Motor neuron (in vitro differentiated cells): ENCODE measurements at places on chromosomes 5 and 9. TPM values are rescaled to one million over a fixed set of nuclear protein-coding genes. Genes with fewer than 3 reads are reported as not detected.

DNA sequence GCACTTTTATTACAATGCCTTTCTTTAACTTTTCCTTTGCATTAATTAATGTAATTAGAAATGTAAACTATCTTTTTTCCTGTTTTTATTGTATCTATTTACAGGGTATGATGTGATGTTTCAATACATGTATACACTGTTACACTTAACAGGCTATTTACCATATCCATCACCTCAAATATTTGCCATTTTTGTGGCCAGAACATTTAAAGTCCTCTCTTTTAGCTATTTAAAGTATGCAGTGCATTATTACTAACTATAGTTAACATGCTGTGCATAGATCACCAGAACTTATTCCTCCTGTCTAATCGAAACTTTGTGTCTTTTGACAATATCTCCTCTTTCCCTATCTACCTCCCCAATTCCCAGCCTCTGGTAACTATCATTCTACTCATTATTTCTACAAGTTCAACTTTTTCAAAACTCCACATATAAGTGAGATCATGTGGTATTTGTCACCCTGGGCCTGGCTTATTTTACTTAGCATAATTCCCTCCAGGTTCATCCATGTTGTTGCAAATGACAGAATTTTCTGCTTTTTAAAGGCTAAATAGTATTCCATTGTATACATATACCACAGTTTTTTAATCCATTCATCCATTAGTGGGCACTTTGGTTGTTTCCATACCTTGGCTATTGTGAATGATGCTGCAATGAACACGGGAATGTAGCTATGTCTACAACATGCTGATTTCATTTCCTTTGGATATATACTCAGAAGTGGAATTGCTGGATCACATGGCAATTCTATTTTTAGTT is 32.8 kb downstream of the OR2K2 start:
- no peak for ATAC-seq

- no peak for ATAC-seq
These were observed 27.2 kb downstream of the RORB start for GRCh38 chr9:74524289-74524688.

DNA sequence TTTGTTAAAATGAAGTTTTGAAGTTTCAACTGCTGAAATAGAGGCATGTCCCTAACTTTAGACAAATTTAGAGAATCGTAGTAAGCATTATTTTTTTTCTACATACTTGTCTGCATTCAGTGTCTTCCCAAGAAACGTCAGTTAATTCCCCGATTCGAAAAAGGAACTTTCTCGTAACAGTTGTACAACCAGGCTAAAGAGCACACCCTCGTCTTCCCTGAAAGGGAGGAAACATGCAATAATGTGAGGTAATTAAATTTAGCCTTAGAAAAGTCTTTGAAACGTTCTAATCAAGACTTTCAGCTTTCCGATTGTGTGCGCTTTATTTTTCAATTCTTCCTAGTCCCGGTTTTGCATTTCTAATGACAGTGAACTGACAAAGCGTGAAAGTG is 374 bp upstream of the SLC1A3 start:
- ATAC-seq, result peak; percentile 10

DNA sequence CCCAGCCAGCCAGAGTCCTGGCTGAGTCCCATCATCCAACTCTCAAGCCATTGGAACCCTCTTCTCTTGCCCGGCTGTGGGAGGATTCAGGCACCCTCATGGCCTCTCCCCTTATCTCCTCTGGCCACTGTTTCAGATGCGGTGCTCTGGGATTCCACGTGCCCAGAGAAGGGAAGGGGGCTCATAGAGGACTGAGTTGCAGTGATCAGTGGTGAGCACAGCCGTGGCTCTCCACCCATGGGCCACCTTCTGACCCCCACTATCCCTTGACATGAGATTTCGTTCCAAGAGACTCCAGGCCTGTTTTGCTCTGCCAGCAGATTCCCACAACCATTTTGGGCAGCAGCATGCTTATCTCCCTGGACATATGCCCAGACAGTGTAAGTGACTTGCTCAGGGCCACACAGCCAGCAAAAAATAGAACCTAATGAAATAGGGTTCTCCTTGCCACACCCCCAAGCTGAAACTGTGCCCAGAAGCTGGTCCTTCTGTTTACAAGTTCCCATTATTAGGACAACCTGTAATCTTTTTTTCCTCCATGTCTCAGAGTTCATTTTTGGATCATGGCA is 2.7 kb downstream of the GPX3 start:
- ATAC-seq, result no peak

- ATAC-seq, result no peak
These were observed 10.4 kb downstream of the ZNF189 start for GRCh38 chr9:101409079-101409477.

DNA sequence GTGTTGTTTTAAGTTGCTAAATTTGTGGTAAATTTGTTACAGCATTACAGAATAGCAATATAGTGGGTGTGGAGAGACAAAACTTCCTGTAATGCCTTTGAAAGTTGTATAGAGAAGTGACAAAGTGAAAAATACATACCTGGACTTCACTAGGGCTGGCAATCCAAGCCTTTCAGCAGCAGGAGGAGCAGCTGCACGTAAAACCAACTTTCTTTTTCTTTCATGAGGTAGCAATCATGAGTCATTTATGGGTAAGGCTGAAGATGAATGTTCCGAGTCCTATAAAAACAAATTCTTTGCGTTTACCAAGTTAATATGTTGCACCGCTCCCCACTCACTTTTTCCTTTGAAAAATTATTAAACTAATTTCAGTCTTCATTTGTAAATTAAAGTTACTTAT is 1138.2 kb downstream of the TAF11L14 start:
- peak; percentile 55 for ATAC-seq

GADD45G gene
- 68.1 and 77.2 TPM in 2 replicates for total RNA-seq

CDX1 gene
- 0.49 and 0.76 TPM in 2 replicates for total RNA-seq

- ATAC-seq, result no peak
These were observed 22.3 kb downstream of the ORM2 start for GRCh38 chr9:114351932-114352331.

SLC25A2 gene
- 0.25 TPM in 1 of 2 replicates, not detected in the other for total RNA-seq

DNA sequence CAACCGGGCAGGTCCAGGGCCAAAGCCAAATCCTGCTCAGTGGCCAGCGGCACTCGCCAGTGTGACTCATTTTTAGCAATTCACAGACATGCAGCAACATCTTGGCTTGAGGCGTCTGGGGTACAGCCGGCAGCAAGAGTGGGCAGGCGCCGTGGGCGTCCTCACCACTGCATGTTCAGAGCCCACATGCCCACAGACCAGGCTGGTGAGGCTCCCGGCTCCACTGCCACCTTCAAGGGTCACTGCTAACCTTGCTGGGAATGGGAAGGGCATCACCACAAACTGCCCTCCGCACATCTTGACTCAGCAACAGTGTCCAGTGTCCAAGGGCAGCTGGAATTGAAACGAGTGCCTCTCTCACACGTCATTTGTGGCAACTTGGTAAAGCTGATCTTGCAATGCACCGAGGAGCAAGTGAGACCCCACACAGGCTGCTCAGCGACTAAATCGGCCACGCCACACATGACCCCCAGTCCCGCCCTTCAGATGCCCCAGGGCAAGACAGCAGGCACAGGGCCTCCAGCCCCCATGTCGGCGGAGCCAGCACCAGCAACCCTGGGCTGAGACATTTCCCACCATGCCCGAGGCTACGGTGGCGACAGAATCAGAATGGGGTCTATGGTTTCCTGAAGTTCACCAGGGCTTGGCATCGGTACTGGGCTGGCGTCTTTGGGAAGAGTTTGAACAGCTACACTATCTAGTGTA is 140.3 kb downstream of the ROR2 start:
- peak; percentile 81 for ATAC-seq

DNA sequence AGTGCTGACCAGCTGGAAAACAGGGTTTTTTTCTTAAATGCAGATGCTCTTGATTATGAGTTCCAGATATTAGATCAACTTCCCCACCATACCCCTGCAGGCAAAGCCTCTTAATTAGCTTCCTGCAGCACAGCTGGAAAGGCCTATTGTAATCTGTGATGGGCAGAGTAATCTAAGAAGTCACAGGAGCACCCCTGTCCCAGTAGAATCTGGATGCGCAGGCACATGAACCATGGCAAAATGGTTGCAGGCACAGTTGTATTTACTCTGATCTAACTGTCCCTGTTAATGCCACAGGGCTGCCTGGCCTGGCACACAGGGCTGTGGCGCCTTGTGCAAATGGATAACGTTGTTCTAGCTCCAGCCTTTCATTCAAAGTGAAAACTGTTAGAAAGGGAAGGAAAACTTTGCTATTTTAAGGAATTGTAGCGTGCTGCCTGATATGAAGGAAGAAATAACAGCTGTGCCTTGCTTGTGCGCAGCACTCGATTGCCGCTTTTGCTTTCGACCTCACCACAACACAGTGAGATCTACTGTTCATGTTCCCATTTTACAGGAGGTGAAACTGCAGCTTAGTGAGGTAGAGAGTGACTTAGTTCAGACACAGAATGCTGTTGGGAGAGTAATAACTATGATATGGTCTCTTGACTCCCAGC is 2.3 kb downstream of the TGFBI start:
- ATAC-seq, result no peak

FAM193B gene
- total RNA-seq, result 38.8 and 43.8 TPM in 2 replicates

GRCh38 chr5:163532171-163533084 is 27.0 kb downstream of the MAT2B start:
- peak; percentile 93 for ATAC-seq

DNA sequence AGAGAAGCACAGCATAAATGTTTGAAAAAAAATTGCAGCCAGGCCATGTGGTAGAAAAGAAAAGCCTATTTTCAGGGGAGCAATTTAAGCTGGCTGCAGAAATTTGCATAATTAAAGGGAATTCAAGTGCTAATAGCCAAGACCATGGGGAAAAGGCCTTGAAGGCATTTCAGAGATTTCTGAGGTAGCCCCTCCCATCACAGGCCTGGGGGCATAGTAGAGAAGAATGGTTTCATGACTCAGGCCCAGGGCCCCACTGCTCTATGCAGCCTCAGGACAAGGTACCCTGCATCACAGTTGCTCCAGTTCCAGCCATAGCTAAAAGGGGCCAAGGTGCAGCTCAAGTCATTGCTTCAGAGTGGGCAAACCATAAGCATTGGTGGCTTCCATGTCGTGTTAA is 1416.0 kb downstream of the EFNA5 start:
- no peak for ATAC-seq

- peak; percentile 78 for ATAC-seq
These were observed 36.2 kb downstream of the SH3PXD2B start for GRCh38 chr5:172417983-172418630.

NCS1 gene
- 18.9 and 21.3 TPM in 2 replicates for total RNA-seq

GRCh38 chr5:109911731-109912130 is 222.0 kb downstream of the MAN2A1 start:
- ATAC-seq, result no peak

GRCh38 chr9:129370770-129371169 is 192.7 kb upstream of the IER5L start:
- ATAC-seq, result no peak

- ATAC-seq, result no peak
These were observed 244.9 kb downstream of the DMAC1 start for GRCh38 chr9:7554699-7555098.

- ATAC-seq, result no peak
These were observed 148.4 kb downstream of the MACROH2A1 start for GRCh38 chr5:135250671-135251070.

OGN gene
- total RNA-seq, result 0.23 and 0.29 TPM in 2 replicates

DNA sequence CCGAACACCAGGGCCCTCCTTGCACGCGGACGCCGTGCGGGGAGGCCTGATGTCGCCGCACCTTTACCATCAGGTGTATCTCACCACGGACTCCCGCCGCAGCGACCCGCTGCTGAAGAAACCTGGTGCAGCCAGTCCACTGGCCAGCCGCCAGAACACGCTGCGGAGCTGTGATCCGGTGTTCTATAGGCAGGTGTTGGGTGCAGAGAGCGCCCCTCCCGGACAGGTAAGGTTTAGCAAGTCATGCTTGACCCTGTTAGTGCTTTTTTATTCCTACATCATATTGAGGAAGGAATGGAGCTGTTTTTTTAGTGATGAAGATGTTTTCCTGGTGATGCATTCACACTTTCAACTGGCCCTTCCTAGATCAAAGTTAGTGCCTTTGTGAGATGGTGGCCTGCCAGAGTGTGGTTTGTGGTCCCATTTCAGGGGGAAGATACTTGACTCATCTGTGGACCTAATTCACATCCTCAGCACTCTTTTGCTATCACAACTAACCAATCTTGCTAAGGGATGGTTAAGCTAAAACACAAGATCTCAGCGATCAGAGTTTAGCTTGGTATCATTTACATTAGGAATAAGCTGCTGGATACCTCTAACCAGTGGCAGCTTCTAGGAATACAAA is 2.7 kb downstream of the PCDHGC3 start:
- no peak for ATAC-seq

- ATAC-seq, result no peak
These were observed 17.5 kb downstream of the VLDLR start for GRCh38 chr9:2638871-2639673.

GRCh38 chr9:104802110-104802509 is 38.2 kb downstream of the NIPSNAP3B start:
- ATAC-seq, result no peak

DNA sequence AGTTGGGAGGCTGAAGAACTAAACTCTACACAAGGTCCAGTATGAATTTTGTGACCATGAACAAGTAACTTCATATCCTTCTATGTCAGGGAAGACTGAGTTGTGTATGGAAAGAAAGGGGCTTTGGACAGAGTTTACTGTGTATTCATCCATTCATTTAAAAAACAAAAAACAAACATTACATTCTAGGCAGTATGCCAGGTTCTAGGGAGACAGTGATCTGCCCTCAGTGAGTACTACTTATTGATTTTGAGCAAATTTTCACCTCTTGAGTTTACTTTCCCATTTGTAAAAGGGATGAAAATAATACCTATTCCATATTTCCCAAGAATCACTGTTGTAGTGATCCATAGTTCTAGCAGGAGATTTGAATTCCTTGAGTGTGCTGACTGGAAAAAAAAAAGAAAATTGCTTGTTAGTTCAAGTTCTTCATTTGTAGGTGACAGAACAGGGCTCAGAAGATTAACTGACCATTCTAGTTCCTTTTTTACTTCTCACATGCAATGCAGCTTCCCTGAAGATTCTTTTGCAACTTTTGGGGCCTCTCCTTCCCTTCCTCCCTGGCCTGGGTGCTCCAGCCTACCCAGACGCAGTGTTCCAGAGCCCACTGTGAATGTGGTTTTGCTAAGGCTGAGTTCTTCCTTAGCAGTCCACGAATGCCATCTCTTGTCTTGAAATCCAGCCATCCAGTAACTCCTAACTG is 2.6 kb upstream of the GAPVD1 start:
- ATAC-seq, result no peak

SLC34A1 gene
- 0.63 and 0.76 TPM in 2 replicates for total RNA-seq

DNA sequence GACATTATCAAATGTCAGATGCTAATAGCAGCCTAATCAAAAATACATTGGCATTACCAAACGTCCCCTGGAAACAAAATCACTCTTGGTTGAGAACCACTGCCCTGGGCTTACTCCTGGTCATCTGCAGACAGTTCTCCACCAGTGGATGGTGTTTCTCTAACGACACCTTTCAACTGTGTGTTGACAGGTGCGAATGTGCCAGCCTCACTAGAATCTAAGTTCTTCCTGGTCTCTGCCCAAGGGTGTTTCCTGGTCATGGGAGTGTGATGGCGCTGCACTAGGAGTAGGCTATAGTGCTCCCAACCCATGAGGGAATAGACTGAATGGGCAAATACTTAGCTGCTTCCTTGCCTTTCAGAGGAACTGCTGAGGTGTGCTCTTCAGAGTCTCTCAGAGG is 105.9 kb downstream of the MRPS27 start:
- ATAC-seq, result no peak
